ENCODE measurements at places on chromosomes 2 and 18.

GRCh38 chr18:43061816-43062215, 53.7 kb downstream of the RIT2 start:
- no peak for DNase-seq

DNA sequence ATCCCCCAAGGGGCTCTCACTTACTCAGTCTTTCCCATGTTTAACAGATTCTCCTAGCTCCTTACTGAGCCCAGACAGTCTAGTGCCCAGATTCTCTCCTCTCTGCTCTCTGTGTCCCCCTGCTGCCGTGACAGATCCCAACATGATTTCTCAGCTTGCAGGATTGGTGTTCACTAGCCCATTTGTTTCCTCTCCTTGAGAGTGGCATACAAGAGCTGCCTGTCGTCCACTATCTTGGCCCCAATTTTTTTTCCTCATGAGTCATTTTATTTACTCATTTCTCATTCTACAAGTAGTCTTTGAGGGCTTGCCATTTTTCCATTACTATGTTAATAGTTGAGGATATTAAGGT, 199.9 kb upstream of the FN1 start:
- no peak for DNase-seq

GRCh38 chr2:145958611-145959010, 1438.7 kb upstream of the ZEB2 start:
- no peak for DNase-seq

DNA sequence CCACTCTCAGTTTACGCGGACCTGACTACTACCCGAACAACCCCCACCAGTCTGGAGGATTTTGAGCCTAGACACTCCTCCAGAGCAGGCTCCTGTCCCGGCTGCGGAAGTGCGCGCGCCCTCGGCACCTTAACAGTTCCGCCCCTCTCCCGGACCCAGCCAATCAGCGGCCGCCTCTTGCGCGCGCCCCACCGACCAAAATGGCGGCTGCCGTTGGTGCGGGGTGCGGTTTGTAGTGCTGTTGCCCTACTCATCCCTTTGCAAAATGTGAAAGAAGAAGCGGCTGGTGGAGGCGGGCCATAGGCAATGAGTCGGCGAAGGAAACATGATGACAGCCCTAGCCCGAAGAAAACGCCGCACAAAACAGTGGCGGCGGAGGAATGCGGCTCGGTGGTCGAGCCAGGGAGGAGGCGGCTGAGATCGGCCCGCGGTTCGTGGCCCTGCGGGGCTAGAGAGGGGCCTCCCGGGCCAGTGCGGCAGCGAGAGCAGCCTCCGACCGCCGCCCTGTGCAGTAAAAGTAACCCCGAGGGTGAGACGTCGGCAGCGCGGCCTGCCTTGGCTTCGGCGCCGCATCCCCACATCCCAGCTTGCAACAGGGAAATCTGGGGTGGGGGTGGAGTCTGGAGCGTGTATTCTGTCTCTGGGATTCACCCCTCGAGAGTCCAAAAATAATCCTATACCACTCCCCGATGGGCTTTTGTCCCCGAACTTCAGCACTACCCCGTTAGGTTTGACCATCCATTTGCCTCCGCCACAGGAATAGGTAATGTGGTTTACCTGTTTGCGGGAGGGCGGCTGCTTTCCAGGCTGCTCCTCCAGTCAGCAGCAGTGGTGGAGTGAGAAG, at the start of gene ETAA1:
Gene ETAA1 (plus strand): TSS at position 191 of the 844 bp plus-strand sequence. CDS start 116 bp downstream, at position 307.
- peak; percentile 92 for DNase-seq

DNA sequence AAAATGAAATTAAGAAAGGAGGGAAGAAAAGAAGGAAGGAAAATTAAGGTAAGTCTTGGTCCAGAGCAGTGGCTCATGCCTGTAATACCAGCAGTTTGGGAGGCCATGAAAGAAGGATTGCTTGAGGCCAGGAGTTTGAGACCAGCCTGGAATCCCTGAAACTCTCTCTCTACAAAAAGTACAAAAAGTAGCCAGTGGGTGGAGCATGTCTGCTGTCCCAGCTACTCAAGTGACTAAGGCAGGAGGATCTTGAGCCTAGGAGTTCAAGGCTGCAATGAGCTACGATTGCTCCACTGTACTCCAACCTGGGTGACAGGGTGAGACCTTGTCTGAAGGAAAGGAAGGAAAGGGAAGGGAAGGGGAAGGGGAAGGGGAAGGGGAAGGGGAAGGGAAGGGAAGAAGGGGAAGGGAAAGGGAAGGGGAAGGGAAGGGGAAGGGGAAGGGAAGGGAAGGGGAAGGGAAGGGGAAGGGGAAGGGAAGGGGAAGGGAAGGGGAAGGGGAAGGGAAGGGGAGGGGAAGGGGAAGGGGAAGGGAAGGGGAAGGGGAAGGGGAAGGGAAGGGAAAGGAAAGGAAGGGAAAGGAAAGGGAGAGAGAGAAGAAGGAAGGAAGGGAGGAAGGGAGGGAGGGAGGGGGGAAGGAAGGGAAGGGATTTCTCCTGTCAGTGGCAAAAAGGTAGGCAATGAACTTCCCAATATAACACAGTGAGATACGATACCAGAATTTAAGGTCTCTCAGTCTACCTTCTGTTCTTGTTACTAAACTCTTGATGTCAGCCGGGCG, 412.8 kb downstream of the CMPK2 start:
- no peak for DNase-seq

DNA sequence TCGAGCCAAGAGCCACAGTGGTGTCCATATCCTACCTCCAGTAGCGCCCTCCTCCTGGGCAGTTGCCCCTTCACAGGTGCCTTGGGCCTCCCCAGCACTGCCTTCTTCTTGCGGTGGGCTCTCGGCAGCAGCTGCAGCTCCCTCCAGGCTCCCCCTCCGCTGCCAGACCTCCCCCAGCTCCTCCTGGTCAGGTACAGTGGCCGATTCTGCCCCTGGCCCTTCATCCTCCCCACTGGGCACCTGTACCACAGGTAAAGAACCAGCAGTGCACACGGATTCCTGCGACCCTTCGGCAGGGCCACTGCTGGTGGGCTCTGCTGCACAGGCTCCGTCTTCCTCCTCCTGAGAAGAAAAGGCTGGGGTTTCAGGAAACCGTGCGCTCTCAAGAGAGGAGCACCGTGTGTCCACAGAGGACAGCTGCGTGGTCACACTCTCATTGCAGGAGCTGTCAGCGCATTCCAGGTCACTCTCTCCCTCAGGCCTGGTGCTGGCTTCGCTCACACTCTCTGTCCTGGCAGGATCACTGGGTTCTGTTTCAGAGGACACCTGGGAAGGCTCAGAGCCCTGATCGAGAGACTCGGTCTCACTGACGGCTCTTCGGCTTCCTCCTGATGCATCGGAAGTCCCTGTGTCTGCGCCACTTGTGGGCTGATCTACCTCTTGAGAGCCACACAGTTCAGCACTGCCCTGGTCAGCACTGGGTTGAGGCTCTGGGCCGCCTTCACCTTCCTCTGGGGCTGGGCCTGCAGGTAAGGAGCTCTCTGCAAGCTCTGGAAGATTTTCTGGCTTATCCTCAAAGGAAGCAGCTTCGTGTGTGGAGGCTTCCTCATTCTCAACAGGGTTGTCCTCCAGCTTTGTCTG, 147.4 kb upstream of the STK17B start:
- no peak for DNase-seq

DNA sequence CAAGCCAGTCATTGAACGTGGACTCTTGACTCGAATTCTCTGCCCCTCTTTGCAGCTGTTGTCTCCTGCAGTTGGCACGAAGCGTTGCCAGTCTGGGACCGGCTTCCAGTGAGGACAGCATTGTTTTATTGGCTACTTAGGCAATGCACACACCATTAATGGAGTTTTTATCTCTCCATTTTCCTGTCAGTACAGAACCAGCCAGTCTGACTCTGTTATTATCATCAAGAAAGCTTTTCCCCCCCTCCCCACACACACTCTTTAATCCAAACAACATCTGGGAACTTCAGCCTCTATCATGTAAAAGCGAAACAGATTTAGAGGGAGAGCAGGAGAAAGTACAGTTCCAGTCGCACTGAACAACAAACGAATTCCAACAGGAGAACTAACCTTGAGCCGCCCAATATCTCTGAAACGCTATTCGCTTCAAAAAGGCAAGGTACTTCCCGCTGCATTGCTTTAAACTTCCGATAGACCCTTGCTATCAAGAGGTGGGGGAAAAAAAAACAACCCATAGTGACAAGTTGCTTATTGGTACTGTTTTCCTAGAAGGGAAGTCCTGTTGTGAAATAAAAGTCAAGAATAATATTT, 38.2 kb downstream of the ACVR1 start:
- peak; percentile 31 for DNase-seq

GRCh38 chr2:30230497-30231211, 680 bp upstream of the LBH start:
- no peak for DNase-seq
